ENCODE measurements at places on chromosomes 7 and 10.

- DNase-seq, result no peak
Observed at GRCh38 chr7:87420173-87420572, 55.3 kb downstream of the ABCB4 start.

GRCh38 chr10:130185591-130185990 is 49.4 kb downstream of the GLRX3 start:
- no peak for DNase-seq

GRCh38 chr7:156157409-156158012 is 345.2 kb upstream of the SHH start:
- DNase-seq, result no peak

GRCh38 chr10:71269301-71270288 is 49.5 kb upstream of the SLC29A3 start:
- no peak for DNase-seq

GRCh38 chr7:98231493-98232262 is 20.4 kb downstream of the TECPR1 start:
- no peak for DNase-seq

DNA sequence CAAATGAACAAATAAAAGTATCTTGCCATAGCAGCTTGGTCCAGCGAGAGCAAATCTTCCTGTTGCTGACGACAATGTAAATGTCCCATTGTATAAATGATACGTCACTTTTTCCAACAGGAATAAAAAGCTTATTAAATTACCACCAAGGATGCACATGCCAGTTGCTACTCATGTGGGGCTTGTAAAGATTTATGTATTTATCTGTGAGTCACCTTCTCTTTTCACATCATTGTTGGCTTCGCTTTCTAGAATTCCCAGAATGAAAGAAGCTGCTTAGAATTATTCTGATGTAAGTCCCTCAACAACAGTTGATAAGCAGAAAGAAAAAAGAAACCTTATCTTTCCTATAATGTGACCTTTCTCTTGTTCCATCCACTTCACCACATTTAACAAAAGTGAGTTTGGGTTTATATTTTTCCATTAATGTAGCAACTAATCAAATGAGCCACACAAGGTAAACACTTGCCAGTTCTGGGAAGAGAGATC is 22.4 kb downstream of the DNAJC12 start:
- no peak for DNase-seq

DNA sequence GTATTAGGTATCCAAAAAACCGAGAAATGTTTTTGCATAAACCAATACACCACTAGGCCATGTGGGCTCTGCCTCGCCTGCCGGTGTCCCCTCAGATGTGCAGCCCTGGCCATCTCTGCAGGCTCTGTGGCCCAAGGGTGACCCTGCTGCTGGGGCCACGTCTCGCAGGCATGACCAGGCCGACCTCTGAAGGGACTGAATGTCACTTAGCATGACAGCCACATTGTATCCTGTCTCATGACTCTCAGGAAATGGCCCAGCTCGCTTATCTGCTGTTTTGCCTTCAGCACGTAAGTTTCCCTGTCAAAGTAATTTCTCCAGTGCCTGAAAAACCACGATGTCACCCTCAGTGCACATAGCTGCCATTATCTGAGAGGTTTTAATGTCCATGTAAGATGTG is 49.5 kb upstream of the ZNF32 start:
- DNase-seq, result no peak

- no peak for DNase-seq
Observed at GRCh38 chr7:24788961-24789576, 31.8 kb upstream of the GSDME start.

- no peak for DNase-seq
Observed at GRCh38 chr10:27948186-27948585, 50.7 kb downstream of the ODAD2 start.

GRCh38 chr10:133318494-133319127 is 9.9 kb downstream of the ZNF511 start:
- DNase-seq, result peak; percentile 66

GRCh38 chr7:92276460-92276864 is 30.7 kb downstream of the ANKIB1 start:
- no peak for DNase-seq

GRCh38 chr10:125144206-125144605 is 16.2 kb downstream of the CTBP2 start:
- no peak for DNase-seq

DNA sequence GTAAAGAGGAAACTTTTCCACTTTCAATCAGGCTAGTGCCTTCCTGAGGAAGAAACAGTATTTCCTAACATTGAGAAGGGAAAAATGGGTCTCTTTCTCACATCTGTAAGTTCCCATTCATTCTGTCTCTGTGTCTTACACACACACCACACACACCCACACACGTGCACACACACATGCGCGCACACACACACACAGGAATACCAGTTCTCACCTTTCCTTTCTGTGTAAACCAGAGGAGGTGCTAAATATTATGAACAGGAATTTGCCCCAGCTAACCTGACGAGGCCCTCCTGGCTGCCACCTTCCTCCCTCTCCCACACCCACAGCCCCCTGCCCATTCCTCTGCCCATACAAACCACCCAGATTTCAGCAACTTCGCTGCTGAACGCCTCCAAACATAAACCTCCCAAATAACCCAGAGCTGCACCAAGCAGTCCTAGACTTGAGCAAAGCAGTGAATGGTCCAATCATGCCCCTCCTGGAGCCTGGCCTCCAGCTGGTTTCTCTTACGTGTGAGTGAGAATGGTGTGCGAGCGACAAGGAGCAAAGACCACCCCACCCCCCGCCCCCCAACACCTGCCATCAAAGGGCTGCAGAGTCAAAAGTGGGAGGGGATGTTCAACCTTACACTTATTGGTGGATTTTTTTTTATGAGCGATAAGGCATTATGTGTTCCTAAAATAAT is 190.5 kb downstream of the HECW1 start:
- no peak for DNase-seq

DNA sequence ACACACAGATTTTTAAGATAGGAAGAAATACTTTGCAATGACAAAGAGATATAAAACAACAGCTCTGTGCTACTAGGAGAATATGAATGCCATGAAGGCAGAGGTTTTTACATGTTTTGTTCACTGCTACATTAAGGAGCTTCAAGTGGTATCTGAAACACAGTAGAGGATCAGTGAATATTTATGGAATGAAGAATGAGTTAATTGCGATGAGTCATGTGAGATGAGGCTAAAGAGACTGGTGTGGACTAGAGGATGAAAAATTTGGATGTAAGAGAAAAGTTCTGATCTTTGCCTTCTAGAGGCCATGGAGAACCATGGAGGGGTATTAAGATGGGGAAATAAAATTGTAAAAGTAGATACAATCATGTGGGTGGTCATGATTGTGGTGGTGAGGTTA is 434.2 kb downstream of the PHTF2 start:
- no peak for DNase-seq

- DNase-seq, result no peak
Observed at GRCh38 chr10:94315024-94315451, 47.7 kb downstream of the NOC3L start.

- no peak for DNase-seq
Observed at GRCh38 chr7:139046143-139046542, 10.3 kb upstream of the ZC3HAV1L start.

DNA sequence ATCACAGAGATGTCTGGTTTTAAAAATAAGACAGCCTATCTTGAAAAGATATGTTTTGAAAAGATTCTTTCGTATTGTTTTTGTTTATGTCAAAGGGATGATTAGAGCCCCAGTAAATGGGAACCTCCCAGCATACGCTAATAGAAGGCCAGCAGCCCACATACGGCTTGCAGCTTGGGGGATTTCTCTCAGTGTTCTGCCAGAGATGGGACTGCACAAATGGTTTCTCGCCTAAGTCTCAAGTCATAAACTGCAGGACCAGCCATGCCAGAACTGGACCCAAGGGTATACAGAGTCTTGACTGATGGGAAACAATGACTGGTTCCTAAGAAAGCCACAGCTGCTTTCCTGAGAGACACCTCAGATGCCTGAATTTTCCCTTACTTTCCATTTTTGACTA is 306.9 kb upstream of the DGKB start:
- no peak for DNase-seq

DNA sequence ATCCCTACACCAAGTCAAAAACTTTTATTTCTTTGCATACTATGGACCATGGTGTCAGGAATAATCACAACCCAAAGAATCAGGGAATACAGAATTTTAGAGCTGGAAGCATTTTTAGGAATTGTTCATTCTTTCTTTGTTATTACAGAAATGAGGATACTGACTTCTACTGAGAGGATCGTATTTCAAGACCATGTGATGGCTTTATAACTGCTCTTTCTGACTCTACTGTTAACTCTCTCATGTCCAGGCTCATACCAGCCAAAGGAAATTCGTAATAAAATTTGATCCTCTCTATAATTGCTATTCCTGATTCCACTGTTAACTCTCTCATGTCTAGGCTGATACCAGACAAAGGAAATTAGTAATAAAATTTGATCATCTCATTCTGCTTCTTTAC is 1050.9 kb upstream of the C7orf33 start:
- no peak for DNase-seq

DNA sequence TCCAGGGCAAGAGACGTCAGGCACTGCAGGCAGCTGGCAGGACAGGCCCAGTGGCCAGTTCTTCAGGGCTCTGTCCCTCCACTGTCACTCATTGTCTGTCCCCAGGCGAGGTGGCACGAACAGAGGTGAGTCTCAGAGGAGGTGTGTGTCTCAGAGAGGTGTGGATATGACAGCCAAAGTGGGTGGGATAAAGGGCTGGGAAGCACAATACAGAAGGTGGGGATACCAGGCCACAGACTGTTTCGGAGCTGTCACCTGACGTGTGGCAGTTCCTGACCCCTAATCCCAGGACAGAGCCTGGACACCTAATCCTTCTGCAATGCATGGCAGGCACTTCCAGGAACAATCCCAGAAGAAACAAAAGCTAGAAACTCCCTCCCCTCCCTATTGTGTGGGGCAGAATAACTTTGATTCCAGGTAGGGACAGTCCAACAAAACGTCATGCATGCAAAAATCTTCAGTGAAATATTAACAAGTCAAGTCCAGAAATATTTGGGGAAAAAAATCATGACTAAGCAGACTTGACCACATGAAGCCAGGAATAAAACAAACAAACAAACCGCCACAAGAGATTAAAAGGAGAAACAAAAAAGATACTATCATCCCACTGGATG is 11.6 kb downstream of the KLRG2 start:
- no peak for DNase-seq

GRCh38 chr7:326809-327232 is 36.9 kb downstream of the FOXL3 start:
- DNase-seq, result no peak

DNA sequence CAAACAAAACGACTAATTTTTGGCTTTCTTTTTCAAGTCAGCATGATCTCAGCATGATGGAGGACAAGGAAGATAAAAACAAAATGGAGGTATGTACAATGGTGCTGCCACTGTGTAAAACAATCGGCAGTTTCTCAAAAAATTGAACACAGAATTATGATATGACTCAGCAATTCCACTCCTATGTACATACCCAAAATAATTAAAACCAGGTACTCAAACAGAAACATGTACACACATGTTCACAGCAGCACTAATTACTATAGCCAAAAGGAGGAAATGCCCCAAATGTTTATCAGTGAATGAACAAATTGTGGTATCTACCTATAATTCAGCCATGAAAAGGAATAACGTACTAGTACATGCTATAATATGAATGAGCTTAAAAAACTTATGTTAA is 29.9 kb downstream of the SNX13 start:
- DNase-seq, result no peak

DNA sequence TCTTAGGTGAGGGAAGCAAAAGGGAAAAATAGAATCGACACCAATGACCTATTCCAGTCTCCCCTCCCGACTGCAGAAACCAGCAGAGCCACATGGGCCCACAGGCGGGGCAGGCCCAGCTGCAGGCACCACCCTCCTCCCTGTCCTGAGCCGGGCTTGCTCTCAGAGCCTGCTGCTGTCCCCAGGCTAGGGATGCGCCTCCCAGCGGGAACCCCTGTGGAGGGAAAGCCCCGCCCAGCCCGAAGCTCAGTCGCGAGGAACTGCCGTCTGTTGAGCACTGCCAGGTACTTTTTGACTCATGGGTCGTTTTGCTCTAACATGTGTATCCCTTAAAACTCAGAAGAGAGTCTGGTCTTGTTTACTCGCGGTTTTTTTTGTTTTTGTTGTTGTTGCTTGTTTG is 124.5 kb upstream of the RET start:
- DNase-seq, result peak; percentile 32

GRCh38 chr10:90412582-90412981 is 445.3 kb downstream of the HTR7 start:
- no peak for DNase-seq

DNA sequence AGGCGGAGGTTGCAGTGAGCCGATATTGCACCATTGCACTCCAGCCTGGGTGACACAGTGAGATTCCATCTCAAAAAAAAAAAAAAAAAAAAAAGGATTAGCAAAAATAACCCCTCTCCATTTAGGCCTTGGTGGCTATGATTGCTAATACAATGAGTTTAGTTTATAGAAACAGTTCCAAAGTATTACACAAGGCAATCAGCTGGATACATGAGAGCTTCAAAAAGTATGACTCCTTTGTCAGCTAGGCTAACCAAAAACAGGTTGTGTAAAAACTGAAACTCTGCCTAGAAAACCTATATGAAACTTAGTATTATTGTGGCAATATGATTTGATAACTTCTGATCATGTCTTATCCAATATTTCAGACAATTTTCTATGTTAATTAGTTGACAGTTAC is 57.2 kb downstream of the SUGCT start:
- no peak for DNase-seq

- no peak for DNase-seq
Observed at GRCh38 chr7:11472646-11473045, 359.4 kb downstream of the THSD7A start.

GRCh38 chr10:117439243-117439912 is 64.1 kb upstream of the PDZD8 start:
- no peak for DNase-seq

DNA sequence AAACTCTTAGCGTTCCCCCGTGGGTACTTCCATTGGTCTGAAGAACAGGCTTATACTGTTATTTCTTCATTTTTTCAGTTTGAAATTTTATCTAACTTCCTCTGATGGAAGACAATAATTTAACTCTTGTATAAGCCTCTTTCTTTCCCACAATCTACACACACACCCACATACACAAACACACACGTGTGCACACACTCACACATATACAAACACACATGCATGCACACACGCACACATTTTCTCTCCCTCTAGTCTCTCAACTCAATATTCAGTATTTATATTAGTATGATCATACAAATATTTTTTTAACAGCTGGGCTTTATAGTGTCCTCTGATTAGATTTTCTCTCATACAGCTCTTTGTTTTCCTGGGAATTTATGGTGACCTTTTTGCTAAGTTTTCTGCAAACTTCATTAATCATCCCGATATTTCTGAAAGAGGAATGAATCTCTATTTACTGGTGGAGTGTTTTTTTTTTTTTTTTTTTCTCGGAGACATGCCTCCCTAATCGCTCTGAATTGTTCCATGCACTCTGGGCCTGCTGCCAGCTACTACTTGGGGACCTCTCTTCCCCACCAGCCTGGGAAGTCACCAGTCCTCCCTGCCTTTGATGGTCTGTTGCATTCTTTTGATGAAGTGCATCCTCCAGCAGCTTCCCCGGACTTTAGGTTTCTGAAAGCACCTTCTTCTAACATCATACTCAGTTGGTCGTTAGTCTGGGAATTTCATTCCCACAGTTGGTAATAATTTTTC is 75.5 kb downstream of the ZNF777 start:
- no peak for DNase-seq

- DNase-seq, result no peak
Observed at GRCh38 chr7:17463511-17464085, 165.1 kb downstream of the AHR start.

Data from liver (tissue), 10 donors.